Cardiac muscle cell (in vitro differentiated cells and primary cell): ENCODE measurements at places on chromosomes 6 and 20.

DNA sequence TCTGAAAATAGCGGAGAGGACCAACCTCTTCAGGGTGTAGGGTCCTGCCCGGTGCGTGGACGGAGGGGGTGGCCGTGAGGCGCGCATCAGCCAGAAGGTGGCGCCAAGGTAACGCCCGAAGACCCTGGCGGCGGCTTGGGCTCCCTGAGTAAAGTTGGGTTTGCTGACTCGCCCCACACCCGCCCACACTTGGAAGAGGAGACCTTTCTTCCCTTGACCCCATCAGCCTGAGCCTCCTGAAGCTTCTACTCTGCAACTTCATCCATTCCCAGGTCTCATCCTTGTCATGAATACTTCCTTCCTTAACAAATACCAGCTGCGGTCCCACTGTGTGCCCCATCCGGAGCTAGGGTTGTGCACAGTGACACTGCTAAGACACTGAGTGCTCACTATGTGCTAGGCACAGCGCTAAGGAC is 14.6 kb downstream of the CD40 start:
- peak; percentile 84 for DNase-seq

- peak; percentile 92 for DNase-seq
Observed at GRCh38 chr6:149648148-149649145, at the start of gene KATNA1. Gene KATNA1 (minus strand): TSS chr6:149648714. CDS start chr6:149638547, 10,167 bp downstream.

DNA sequence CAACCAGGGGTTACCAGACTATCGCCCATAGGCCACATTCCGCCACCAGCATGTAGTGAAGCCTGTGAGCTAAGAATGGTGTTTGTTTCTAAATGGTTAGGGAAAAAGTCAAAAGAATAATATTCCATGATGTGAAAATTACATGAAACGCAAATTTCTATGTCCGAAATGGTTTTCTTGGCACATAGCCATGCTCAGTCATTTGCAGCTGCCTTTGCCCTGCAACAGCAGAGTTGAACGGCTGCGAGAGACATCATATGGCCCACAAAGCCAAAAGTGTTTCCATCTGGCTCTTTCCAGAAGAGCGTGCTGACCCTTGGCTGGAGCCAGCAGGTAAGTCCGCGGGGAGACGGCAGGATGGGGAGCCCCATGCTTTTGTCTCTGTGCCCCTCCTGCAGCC is 60.7 kb downstream of the FAM120B start:
- DNase-seq: no peak

- DNase-seq: no peak
Observed at GRCh38 chr6:56718236-56718635, 75.5 kb upstream of the DST start.

DNA sequence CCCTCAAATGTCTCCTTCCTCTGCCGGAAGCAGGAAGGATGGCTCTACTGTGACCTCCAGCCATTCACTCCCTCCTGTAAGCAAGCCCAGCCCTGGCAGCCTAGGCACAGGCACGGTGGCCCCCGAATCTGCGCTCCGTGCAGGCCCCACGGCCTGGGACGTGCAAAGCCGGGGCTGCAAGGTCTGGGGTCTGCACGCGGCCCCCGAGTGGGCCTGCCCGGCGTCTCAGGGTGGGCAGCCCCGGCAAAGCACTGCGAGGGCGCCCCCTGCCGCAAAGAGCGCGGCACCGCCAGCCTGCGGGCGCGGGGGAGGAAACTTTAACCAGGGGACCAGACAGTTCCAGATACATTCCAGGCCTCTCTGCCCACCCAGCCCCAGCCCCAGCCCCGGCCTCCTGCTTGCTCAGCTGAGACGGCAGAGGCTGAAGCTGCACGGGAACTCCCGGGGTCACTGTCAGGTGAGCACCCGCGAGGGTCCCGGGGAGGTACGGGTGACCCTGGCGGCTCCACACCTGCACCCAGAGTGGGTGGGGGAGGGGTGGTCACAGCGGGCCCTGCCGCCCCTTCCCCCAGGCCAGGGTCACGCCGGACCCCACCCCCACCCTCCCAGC is 98.8 kb downstream of the ASXL1 start:
- peak; percentile 87 for DNase-seq

DNA sequence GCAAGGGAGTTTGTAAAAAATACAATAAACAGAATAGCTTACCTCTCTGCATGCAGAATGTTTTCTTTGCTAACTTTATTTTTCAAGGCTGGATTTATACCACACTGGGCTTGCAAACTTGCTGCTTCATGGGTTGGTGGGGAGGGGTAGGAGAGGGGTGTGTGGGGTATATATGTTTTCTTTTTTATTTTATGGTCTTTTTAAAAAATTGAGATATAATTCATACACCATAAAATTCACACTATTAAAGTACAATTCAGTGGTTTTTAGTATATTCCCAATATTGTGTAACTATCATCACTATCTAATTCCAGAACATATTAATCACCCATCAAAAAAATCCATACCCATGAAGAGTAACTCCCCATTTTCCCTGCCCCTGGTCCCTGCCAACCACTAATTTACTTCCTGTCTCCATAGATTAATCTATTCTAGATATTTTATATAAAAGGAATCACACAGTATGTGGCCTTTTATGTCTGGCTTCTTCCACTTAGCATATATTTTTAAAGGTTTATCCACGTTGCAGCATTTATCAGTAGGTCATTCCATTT is 14.3 kb upstream of the TRPC4AP start:
- DNase-seq: no peak

DNA sequence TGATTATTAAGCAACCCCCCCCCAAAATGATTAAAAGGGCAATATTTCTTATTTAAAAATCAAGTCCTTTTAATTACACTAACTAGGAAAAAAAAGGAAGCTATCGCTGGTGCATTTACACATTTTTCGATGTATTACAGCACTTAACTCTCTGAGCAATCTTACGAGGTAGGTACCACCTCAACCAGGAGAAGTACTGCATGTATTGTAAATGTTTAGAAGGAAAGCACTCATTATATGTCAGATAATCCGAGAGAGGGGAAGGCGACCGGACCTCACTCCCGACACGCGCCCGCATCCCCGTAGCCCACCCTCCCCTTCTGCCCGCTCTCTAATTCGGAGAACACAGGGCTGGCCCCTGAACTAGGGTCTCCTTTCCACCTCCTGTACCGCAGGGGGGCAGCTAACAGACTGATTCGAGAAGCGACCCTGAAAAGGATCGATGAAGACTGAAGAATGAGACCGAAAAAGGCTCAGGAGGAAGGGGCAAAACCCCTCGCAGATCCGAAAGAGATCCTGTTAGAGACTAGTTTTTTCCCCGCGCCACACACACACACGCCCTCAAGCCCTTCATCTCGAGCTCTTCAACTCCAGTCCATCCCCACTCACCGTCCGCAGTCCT is 337 bp downstream of the ESF1 start:
- DNase-seq: no peak

DNA sequence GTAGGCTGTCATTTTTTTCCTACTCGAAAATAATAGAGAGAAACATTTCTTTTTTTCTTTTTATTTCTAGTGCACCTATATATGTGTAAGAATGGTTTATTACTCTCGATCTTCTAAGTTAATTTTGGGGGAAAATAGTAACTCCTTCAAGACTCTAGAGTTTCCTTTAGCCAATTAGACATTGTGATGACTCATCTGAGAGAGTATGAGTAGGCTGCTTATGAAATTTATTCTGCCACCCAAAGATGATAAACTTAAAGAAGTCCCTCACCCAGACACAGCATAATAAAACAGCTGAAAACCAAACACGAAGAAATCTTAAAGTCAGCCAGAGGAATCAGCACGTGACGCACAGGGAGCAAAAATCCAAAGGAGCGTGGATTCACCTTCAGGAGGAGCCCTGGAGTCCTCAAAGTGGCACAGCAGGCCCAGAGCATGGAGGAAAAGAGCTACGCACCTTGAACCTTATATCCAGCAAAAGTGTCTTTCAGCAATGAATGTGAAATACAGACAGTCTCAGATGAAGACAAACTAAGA is 81.9 kb downstream of the ERMARD start:
- DNase-seq: no peak

DNA sequence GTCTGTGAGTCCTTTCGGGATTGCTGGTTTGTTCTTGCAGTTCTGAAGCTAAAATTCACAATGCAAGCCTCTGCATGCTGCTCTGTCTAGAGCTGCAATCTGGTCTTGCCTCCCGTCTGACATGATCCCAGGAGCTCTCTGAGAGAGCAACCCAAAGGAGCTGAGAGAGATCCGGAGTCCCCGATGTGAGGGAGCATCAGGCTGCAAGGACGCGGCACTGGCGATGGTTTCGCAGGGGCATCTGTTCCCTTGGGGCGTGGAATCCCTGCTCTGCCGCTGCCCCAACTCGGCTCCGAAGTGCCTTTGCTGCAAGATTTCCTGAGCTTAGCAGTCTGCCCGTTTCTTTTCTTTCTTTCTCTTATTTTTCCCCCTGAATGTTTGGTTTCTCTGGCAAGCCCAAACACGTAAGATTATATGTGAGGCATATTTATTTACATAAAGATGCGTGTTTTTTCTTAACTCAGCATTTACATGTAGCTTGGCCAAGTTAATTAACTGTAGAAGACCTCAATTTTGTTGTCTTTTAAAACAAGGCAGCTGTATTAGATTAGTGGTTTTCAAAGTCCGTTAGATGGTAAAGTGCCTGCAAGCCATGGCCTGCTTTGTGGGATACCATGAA is 873.0 kb downstream of the KIF16B start:
- DNase-seq: no peak
